ENCODE measurements at places on chromosomes 5 and 9.

GRCh38 chr9:31168161-31168560 is 1216.3 kb upstream of the ACO1 start:
- DNase-seq: no peak

GRCh38 chr5:151805414-151806223 is 33.9 kb downstream of the G3BP1 start:
- DNase-seq: peak; percentile 42

DNA sequence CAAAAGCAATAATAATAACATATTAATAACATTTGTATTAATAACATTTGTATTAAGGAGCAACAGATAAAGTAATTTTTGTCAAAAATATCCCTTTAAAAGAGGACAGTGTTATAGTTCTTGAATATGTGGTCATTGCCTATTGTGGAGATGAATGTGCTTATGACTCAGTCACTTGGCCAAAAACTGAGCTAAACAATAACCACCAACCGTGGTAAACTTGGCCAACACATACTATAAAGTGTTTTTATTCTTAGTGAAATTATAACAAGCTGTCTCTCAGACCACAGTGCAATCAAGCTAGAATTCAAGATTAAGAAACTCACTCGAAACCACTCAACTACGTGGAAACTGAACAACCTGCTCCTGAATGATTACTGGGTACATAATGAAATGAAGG is 159.2 kb upstream of the PLPPR1 start:
- no peak for DNase-seq

DNA sequence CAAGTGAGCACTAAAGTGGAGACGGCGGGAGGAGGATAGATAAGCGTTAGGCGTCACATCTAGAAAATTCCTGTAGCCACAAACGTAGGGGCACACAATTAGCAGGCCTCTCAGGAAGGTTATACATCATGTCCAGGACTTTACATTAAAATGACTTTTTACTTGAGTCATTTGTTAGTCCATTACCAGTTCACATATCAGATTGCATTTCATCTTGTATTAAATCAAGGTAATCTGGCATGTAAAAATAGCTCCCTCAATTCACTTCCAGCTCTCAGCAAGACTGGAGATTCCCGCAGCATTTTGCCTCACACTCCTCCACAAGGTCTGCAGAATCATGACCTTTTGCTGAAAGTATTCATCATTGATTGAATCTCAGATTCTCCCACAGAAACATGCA is 118.8 kb downstream of the PRDM6 start:
- DNase-seq: peak; percentile 28

DNA sequence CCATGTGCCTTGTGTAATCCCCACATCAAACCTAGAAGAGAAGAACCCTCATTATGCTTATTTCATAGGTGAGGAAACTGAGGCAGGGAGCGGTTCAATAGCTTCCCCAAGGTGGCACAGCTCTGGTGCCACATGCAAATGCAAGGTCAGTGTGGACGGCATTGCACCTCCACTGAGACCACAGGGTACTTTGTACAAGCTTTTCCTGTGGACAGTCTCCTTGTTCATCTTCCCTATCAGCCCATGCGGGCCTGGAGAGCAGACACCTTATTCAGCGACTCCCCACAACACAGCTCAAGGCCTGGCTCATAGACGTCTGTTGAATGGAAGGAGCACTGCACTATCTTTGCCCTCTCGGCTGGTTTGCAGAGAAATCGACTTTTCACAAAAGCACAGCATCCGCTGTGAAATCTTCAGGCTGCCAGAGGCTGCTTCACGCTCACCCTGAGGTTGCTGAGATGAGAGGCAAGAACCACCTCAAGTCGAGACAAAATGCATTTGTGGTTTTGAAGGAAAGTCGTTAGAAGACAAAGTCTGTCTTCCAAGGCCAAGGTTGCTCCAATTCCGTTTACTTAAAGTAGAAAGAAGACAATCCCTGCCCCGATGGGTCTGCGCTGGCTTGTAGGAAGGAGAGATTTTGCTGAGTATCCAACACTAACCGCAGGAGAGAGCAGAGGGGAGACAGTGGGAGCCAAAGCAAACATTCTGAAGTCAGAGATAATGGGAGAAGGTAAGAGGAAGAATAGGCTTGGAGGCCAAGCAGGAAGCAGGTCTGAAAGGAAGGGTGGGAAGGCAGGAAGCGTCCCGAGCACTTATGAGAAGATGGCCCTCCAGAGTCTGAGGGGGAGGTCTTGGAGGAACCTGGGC is 34.2 kb upstream of the STRBP start:
- DNase-seq: no peak

DNA sequence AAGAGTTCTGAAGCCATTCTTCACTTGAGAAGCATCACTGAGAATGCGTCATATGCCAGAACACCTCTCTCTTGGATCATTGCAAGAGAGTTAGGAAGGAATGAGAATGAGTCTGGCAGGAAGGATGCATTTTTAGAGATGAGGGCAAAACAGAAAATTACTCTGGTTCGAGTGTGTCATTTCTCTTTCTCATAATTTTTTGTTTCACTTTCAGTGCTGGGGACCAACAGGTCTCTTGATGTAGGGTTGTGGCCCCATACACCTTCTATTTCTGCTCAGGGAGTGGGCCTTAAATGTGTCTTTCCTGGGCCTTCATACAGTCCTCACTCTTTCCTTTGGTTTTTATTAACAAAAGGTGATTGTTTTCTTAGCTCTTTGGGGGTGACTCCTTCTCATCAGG is 302.4 kb downstream of the NR3C1 start:
- DNase-seq: no peak

DNA sequence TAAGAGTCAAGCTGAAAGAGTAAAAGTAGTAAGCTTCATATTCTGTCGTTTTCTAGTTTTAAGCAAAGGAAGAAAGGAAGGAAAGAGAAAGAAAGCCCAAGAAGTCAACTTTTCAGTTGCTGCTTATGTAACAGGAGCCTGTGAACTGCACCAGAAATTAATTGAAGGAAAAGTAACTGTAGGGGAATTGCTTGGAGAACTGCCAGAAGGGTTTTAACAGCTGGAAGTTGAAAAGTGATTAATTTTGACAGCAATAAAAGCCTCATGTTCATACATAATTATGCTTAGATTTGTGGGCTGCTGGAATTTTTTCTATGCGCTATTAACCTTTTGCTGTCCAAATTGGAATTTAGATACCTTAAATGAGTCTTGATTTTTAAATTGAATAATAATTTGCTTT is 255.7 kb downstream of the ENC1 start:
- DNase-seq: no peak

GRCh38 chr5:170057311-170057710 is 48.4 kb upstream of the FOXI1 start:
- DNase-seq: no peak

- DNase-seq: no peak
Measured at GRCh38 chr5:132070460-132071337, 2.9 kb upstream of the CSF2 start.

DNA sequence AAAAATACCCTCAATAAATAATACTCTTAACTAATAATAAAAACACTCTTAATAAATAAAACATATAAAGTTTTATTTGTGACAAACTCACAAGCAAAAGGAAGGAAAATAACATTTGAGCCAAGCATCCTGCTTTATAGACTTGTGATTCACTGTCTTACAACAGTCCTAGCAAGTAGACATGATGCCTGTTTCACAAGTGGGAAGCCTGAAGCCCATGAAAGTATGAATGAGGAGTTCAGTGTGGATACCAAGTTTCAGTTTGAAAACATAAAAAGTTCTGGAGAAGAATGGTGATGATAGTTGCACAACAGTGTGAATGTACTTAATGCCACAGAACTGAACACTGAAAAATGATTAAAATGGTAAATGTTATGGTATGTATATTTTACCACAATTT is 10.9 kb downstream of the HABP4 start:
- peak; percentile 39 for DNase-seq

DNA sequence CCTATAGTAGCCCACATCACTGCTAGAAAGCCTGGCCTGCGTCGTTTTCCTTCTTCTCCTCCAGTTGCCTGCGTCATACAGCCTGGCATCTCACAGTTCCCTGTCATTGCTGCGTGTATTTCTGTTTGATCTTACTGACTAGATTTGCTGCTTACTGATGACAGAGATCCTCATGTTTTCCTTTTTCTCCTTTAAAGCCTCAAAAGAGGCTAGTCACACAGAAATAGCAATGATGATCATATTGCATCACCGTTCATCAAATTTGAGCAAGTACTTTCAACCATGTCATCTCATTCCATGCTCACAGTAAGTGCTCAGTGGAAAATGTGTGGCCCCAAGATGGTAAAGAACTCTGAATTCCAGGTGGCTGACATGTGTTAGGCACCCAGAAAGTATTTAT is 76.8 kb downstream of the MVB12B start:
- DNase-seq: no peak

GRCh38 chr9:463455-464171 is 248.9 kb downstream of the DOCK8 start:
- DNase-seq: no peak

DNA sequence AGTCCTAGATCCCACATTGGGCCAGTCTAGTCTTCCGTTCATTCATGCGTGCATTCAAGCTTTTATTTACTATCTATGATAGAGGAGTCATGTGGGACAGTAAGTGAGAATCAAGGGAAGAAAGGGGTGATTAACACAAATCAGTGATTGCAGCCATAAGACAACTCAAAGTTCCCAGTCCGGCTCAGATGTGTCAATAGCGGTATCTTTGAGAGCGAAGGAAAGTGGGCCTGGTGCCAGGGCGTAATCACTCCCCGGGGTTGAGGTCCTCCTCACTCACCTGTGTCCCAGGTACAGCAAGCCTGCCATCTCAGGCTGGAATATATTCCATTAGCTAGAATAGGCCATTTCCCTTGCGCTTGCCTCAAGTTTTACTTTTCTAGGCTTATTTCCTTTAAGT is 196.3 kb downstream of the ATP10B start:
- no peak for DNase-seq

DNA sequence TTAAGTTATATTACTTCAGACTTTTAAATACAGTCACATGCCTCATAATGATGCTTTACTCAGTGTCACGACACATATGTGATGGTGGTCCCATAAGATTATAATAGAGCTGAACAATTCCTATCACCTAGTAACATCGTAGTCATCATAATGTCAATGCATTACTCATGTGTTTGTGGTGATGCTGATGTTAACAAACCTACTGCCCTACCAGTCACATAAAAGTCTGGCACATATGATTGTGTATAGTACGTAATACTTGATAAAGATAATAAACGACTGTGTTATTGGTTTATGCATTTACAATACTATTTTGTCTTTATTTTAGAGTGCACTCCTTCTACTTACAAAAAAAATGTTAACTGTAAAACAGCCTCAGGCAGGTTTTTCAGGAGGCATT is 103.7 kb downstream of the PAM start:
- DNase-seq: peak; percentile 47

- no peak for DNase-seq
Measured at GRCh38 chr5:143101725-143102386, 301.6 kb downstream of the NR3C1 start.

DNA sequence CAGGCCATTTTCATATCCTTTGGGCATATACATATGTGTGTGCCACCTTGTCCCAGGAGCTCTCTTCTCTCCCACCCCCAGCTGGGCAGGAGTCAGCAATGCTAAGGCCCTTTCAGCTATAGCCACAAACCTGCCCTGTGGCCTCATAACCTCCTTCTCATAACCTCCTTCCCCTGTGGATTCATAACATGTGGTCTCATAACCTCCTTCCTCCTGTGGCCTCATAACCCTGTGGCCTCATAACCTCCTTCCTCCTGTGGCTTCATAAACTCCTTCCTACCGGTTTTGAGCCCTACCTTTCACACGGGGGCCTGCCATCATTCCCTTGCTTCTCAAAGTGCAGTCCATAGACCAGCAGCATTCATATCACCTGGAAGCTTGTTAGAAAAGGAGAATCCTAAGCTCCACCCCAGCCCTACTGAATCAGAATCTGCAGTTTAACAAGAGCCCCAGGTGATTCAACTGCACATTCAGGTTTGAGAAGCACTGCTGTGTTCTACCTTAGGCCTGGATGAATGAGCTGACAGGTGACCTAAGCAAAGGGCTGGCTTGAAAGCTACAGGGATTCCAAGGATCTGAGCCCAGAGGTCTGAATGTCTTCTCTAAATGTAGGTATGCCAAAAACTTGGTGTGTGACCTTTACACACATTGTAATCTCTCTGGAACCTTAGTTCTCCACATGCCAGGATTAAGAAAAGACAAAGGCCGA is 41.9 kb upstream of the PLPP6 start:
- DNase-seq: no peak

- no peak for DNase-seq
Measured at GRCh38 chr5:109654455-109654854, 35.3 kb upstream of the MAN2A1 start.

- no peak for DNase-seq
Measured at GRCh38 chr9:3035579-3036332, 191.9 kb upstream of the PUM3 start.

- no peak for DNase-seq
Measured at GRCh38 chr5:158056130-158056825, 197.3 kb upstream of the CLINT1 start.

DNA sequence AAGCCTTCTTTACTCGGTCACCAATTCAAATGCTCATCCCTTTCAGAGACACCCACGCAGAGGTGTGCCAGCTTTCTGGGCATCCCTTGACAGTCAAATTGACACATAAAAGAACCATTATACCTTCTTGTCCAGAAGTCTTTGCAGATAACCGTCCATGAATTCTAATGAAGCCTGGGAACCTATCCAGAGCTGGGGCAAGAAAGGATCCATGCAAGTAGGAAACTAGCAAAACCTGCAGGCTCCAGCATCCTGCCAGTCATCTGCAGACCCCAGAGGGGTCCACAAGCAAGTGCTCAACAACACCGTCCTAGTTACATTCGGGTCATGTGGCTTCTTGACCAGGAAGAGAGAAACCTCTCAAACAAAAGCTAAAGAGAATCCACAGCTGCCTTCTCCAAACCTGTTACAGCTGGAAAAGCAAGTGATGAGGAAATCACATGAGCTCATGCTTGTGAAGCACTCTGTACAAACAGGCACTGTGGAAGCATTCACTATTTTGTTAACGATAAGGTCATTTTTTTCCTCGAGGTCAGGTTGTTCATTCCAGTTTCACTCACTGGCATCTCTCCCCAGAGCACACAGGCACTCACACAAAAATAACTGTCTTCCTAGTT is 80.2 kb upstream of the DMRT1 start:
- DNase-seq: no peak
